Activated CD8-positive, alpha-beta T cell treated with anti-CD3 and anti-CD28 coated beads, Interleukin-2, amount 10 ng/mL, durations not matched to agents 7 days and 5 days (primary cell): ENCODE measurements at places on chromosomes 2 and 18. TPM values are rescaled to one million over a fixed set of nuclear protein-coding genes. Genes with fewer than 3 reads are reported as not detected.

The ABCG8 gene
- total RNA-seq, result not detected

The CIB4 gene
- not detected for total RNA-seq

The IRS1 gene
- 9.6 TPM for total RNA-seq

The ZNF532 gene
- 0.50 TPM for total RNA-seq

The HNMT gene
- not detected for total RNA-seq

DNA sequence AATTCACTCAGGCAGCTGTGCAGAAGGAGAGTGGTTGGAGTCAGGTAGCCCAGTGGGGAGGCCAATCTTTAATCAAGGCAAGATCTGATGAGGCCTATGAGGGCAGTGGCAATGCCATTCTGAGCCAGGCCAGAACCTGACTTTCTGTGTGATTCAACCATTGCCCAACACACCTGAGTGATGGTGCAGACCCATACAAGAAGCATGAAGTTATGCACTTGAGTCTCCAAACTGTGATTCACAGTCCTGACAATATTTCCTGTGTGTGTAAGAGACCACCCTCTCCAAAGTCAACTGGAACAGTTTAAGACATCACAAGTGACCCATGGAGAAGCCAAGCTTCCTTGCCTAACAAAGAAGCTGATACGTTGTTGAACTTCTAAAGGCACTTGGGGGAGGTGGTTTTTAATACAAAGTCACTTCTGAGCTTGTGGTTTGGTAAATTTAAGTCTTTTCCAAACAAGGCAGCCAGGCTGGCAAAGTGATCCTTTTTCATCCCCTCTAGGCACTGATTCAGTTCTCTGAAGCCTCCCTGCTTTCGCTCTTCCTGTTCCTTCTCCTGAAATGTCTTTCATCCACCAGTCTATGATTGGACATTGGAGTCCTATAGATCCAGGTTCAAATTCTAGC, 49.0 kb downstream of the VSNL1 start:
- DNase-seq, result no peak

GRCh38 chr18:5488844-5489243, 55.0 kb downstream of the EPB41L3 start:
- no peak for DNase-seq

GRCh38 chr2:131022731-131023130, 70.5 kb downstream of the FAM168B start:
- no peak for DNase-seq

GRCh38 chr2:18559531-18560030, 872 bp downstream of the RDH14 start:
- no peak for DNase-seq
